Stimulated activated CD4-positive, alpha-beta T cell treated with anti-CD3 and anti-CD28 coated beads, Interleukin-1b, Interleukin-23, amount 100 ng/mL, for 24 hours (primary cell): ENCODE measurements at places on chromosomes 13 and 19.

- DNase-seq: no peak
These were observed 206.8 kb upstream of the TMTC4 start for GRCh38 chr13:100881291-100881864.

DNA sequence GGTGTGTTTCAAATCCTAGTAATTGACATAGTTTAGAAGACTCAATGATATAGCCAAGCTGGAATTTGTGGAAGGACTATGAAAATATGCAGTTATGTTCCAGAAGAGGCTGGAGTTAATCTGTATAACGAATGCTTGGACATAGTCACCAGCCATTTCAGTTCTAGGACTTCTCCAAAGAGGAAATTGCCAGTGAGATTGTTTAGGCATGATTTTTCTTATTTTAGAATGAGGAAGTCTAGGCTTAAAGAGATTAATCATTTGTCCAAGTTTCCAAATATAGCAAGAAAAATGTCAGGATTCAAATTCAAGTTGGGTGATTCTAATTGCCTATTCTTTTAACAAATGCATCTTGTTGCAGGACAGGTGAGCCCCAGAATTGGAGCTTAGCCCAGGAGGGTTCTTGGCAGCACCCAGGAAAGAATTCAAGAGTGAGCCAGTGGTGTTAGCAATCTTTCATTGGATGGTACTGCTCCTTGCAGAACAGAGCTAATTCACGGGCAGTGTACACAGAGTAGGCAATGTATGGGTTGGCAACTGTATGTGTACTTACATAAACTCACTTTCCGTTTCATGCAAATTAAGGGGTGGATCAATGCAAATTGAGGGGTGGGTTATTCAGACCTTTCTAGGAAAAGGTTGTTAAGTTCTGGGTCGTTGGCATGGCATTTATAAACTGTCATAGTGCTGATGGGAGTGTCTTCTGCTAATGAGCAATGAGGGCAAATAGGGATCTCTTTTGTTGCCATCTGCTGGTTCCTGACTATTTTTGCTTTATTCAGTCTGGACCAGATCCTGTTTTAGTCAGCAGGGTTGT lies 763.1 kb upstream of the SLITRK1 start:
- no peak for DNase-seq

- no peak for DNase-seq
These were observed 32.2 kb downstream of the F2RL3 start for GRCh38 chr19:16920816-16921529.

DNA sequence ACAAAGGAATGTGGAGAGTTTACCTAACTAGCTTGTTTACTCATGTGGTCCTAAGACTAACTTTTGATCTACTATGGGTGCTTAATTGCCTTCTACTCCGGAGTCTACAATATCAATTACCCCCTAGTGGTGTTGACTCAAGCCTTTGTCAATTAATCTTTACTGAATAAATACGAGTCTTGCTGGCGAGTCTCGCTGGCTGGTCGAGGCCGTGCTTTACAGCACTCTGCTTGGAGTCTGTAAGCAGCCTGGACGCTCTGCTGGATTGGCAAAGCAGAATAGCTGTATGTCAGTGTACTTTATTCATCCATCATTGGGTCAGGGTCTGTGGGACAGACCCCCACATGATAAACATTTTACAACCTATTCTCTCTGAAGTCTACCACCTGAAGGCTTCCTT lies 9.9 kb upstream of the SPART start:
- DNase-seq: no peak

GRCh38 chr19:56348289-56348877 lies 33.7 kb upstream of the ZSCAN5A start:
- DNase-seq: no peak

GRCh38 chr13:96428911-96429310 lies 339.0 kb downstream of the HS6ST3 start:
- DNase-seq: no peak

GRCh38 chr13:28750187-28751045 lies 31.6 kb upstream of the SLC46A3 start:
- DNase-seq: no peak

GRCh38 chr19:31390711-31391110 lies 41.5 kb upstream of the TSHZ3 start:
- DNase-seq: no peak
